ENCODE measurements at places on chromosomes 16 and 17. TPM values are rescaled to one million over a fixed set of nuclear protein-coding genes. Genes with fewer than 3 reads are reported as not detected.

The CNTNAP4 gene
- total RNA-seq = not detected

- no peak for DNase-seq
Measured at GRCh38 chr17:12316021-12316420, 295.3 kb downstream of the MAP2K4 start.

GRCh38 chr16:2386990-2387389 is 42.3 kb upstream of the CCNF start:
- DNase-seq = no peak

The C17orf113 gene
- total RNA-seq = 0.59 TPM

GRCh38 chr16:2529961-2530628 is 1.1 kb downstream of the CEMP1 start:
- peak; percentile 39 for DNase-seq

GRCh38 chr17:58335061-58335731 is 6.6 kb upstream of the TSPOAP1 start:
- no peak for DNase-seq

- no peak for DNase-seq
Measured at GRCh38 chr16:27177031-27177774, 26.1 kb upstream of the KDM8 start.

DNA sequence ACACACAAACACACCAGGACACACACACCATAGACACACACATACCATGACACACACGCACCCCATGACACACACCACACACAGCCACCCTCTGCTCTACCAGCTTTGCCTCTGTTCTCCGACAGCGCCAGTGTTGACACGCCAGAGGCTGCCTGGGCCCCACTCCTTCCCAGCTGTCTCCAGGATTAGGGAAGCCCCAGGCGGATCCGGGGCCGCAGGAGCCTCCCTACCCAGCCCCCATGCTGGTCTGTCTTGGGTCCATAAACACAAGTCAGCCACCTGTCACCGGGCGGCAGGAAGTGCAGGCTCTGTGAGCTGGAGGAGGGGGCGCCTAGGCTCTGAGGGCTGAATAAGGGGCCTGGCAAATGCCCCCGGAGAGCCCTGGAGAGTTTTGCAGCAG is 10.5 kb downstream of the TBC1D16 start:
- DNase-seq = peak; percentile 25

- DNase-seq = no peak
Measured at GRCh38 chr17:76106703-76107102, 3.1 kb upstream of the EXOC7 start.

- no peak for DNase-seq
Measured at GRCh38 chr16:68369697-68370580, 59.1 kb downstream of the PRMT7 start.

DNA sequence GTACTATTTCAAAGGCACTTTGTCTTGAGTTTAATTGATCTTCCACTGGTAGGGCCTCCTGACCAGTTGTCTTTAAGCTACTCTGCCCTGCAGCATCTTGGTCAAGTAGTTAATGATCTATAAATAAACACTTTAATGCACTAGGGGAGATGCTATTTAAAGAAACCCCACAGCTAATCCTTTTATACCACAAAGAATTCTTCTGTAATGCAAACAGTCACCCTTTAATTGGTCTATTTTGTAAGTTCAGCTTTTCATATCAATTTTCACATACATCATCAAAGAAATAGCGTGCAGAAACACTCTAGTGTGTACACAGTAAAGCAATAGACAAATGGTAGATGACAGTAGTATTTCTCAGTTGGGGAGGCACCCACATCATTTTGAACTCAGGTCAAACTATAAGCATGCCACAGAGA is 70.3 kb downstream of the PMP22 start:
- DNase-seq = no peak

GRCh38 chr17:78391843-78392242 is 13.4 kb downstream of the PGS1 start:
- no peak for DNase-seq

GRCh38 chr17:20263595-20263994 is 203.7 kb downstream of the LGALS9B start:
- no peak for DNase-seq

GRCh38 chr17:66676421-66676820 is 158.5 kb upstream of the CACNG5 start:
- no peak for DNase-seq

The TP53TG3B gene
- not detected for total RNA-seq

GRCh38 chr16:65975049-65975708 is 391.3 kb upstream of the CDH5 start:
- DNase-seq = no peak

- DNase-seq = no peak
Measured at GRCh38 chr16:6695666-6696065, 637.0 kb upstream of the RBFOX1 start.

The RASD1 gene
- total RNA-seq = 39.8 TPM

DNA sequence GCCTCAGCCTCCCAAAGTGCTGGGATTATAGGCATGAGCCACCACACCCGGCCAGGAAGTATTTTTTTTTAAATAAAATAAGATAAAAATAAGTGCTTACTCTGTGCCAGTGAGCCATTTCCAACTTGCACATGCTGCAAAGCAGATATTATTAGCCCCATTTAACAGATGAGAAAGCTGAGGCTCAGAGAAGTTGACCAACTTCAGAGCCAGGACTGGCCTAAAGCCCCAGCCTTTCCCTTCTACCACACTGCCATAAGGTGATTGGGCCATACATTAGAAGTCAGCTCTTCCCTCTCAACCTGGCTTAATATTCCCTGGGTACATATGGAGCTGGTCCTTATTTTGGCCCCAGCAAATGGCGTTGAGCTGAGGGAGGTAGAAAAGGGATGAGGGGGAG is 25.1 kb downstream of the NEUROD2 start:
- no peak for DNase-seq

The HEATR9 gene
- total RNA-seq = not detected

The CCL2 gene
- 20.7 TPM for total RNA-seq

The GRIN2A gene
- total RNA-seq = 4.1 TPM

The SLC52A1 gene
- not detected for total RNA-seq

DNA sequence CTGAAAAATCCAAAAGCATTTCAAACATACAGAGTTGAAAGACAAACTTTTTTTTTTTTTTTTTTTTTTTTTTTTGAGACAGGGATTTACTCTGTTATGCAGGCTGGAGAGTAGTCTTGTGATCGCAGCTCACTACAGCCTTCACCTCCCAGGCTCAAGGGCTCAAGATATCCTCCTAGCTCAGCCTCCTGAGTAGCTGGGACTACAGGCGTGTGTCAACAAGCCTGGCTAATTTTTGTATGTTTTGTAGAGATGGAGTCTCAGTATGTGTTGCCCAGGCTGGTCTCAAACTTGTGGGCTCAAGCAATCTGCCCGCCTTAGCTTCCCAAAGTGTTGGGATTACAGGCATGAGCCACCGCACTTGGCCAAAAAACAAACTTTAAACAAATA is 64.2 kb upstream of the KIFC3 start:
- DNase-seq = no peak

GRCh38 chr17:8622191-8622590 is 8.3 kb downstream of the MYH10 start:
- DNase-seq = no peak

The AATK gene
- 5.3 TPM for total RNA-seq

The SAMD14 gene
- 0.78 TPM for total RNA-seq

DNA sequence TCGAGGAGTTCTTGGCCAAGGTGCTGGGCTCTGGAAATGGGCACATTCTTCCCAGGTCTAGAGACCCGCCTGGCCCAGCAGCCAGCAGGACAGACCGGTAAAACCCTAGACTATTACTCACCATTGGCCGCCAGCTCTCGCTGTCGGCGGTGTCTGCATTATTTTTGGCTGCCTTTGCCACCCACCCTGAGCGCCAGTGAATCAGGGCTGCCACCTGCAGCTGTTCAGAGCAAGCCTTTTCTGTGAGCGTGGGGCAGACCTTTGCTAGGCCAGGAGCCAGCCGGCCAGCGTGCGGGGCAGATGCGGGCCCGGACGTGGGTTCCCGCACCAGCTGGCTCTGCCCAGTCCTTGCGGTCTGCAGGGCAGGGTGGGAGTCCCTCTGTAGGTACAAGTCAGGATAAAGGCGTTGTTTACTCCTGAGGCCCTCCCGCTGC is 15.8 kb upstream of the CLEC18A start:
- DNase-seq = no peak

GRCh38 chr17:31743797-31744196 is 115.2 kb downstream of the COPRS start:
- DNase-seq = no peak

DNA sequence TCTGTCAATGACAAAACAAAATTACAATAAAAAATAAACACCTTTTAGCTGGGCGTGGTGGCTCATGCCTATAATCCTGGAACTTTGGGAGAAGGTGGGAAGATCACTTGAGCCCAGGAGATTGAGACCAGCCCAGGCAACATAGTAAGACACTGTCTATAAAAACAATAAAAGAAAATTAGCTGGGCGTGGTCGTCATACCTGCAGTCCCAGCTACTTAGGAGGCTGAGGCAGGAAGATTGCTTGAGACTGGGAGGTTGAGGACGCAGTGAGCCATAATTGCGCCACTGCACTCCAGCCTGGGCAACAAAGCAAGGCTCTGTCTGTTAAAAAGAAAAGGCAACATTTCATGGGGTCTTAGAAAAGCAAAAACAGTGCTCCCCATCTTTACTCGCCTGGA is 32.7 kb downstream of the EMP2 start:
- DNase-seq = no peak

All from Right ventricle myocardium superior (tissue), 1 donor.